Sciatic nerve (tissue), 2 donors: ENCODE measurements at places on chromosomes 3 and 15. TPM values are rescaled to one million over a fixed set of nuclear protein-coding genes. Genes with fewer than 3 reads are reported as not detected.

The FANCD2OS gene
- not detected for total RNA-seq

The KPNA1 gene
- 68.7 TPM for total RNA-seq

The PAQR9 gene
- 0.13 TPM for total RNA-seq

The LRRC34 gene
- 4.7 TPM for total RNA-seq

The GOLGA8O gene
- 9.9 TPM for total RNA-seq

The LMLN gene
- 12.2 TPM for total RNA-seq

The ROBO1 gene
- 31.7 TPM for total RNA-seq

The CYP8B1 gene
- total RNA-seq = not detected

The WDR49 gene
- 1.3 TPM for total RNA-seq

The PP2D1 gene
- not detected for total RNA-seq

The GATA2 gene
- 23.5 TPM for total RNA-seq

The TNIK gene
- 9.5 TPM for total RNA-seq

The EPHA3 gene
- total RNA-seq = 12.6 TPM

The CCR9 gene
- 0.31 TPM for total RNA-seq

DNA sequence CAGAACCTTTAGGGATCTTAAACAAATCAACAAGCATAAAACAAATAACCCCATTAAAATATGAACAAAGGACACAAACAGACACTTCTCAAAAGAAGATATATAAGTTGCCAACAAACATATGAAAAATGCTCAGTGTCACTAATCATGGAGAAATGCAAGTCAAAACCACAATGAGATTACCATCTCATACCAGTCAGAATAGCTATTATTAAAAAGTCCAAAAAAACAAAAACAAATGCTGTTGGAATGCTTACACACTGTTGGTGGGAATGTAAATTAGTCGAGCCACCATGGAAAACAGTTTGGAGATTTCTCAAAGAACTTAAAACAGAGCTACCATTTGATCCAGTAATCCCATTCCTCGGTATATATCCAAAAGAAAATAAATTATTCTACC, 423.6 kb downstream of the OTOL1 start:
- no peak for DNase-seq

- no peak for DNase-seq
Observed at GRCh38 chr15:77630056-77630455, 2.7 kb downstream of the LINGO1 start.

DNA sequence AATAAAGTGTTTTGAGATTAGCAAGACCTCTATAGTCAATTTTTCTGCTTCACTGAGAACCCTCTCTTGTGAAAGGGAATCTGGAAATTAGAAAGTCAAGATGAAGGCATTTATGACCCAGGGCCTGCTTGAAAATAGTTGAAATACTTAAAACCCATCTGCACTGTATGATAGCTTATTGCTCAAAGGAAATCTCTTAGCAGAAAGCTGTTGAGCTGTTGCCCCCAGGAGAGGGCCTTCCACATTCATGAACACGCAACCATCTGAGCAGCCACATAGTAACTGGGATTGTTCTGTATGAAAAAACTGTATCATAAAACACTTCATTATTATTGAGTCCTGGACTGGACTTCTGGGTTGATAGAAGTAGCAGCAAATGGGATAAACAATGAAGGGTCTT, 106.4 kb upstream of the PTX3 start:
- DNase-seq = no peak

GRCh38 chr3:102092617-102093466, 243.5 kb downstream of the NFKBIZ start:
- DNase-seq = no peak

- DNase-seq = no peak
Observed at GRCh38 chr15:45307230-45307924, 55.3 kb downstream of the SLC28A2 start.

DNA sequence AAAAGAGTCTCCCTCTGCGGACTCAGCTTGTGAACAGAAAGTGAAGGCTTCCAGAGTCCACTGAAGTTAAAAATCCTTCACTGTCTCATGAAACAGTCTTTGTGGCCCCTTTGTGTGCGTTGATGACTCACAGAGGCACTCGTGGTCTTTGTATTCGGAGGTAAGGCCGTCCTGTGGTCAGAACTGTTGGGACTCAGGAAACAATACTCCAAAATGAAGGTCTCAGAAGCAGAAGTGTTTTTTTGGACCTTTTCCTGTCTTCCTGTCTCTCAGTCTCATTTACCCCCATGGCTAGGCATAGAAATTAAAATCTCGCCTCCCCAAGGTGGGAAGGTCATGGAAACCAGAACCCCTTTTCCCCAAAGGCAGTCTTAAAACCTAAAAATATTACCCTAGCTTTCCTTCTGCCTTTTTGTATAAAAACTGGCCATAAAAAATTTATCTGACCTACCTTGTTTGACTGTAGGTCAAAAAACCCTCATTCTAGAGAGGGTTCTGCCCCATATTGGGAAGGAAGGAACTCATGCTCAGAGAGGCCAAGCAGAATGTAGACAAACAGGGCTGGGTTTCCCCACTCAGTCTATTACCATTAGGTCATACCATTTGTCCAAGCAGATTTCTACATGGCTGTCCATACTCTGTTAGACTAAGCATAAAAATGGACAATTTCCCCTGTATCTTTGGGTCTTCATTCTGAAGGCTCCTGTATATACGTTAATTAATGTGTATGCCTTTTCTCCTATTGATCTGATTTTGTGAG, 19.1 kb upstream of the EPB42 start:
- no peak for DNase-seq

DNA sequence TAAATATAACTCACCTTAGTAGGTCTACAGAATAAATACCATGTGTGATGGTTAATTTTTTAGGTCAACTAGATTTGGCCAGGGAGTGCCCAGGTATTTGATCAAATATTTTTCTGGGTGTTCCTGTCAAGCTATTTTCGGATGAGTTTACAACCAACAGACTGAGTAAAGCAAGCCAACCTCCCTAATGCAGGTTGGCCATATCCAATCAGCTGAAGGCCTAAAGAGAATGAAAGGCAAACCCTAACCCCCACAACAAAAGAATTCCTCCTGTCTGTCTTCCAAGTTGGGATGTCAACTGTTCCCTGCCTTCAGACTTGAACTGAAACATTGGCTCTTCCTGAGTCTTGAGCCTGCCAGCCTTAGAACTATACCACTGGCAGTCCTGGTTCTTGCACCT, 28.6 kb downstream of the TASOR start:
- no peak for DNase-seq

DNA sequence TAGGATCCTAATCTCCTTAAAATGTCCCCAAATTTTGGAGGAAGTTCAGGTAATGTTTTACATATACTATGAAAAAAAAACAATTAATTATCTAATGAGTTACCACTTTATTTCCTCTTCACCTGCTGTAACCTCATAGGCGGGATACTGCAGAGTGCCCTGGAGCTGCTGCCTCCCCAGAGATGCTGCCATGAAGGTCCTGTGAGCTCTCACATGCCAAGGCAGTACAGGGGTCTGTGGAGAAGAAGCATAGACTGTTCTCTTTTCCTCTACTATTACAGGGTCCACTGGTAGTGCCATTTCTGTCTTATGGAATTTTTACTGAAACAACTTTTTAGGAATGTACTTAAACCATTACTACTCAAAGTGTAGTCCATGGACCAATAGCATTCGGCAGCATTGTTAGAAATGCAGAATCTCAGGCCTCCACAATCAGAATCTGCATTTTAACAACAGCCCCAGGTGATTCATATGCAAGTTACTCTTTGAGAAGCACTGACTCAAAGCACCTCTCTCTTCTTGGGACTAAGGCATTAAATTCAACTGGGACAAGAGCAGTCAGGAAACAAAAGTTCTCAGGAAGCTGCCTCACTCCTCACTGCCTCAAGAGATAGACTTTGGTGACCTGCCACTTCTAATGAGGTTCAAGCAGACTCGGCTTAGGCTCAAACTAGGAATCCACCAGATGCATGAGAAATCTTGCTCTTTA, 30.3 kb upstream of the CPOX start:
- DNase-seq = no peak

DNA sequence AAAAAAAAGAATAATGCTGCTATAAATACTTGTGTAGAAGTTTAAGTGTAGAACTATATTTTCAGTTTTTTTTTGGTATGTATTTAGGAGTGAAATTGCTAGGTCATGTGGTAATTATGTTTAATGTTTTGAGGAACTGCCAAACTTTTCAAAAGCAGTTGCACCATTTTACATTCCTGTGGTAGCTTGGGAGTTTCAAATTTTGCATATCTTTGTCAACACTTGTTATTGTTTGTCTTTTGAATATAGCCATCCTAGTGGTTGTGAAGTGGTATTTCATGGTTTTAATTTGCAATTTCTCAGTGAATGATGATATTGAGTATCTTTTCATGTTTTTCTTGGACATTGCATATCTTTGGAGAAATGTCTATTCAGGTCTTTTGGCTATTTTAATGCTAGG, 30.4 kb downstream of the SKIL start:
- DNase-seq = no peak

GRCh38 chr3:144586382-144586781, 614.8 kb downstream of the DIPK2A start:
- no peak for DNase-seq

DNA sequence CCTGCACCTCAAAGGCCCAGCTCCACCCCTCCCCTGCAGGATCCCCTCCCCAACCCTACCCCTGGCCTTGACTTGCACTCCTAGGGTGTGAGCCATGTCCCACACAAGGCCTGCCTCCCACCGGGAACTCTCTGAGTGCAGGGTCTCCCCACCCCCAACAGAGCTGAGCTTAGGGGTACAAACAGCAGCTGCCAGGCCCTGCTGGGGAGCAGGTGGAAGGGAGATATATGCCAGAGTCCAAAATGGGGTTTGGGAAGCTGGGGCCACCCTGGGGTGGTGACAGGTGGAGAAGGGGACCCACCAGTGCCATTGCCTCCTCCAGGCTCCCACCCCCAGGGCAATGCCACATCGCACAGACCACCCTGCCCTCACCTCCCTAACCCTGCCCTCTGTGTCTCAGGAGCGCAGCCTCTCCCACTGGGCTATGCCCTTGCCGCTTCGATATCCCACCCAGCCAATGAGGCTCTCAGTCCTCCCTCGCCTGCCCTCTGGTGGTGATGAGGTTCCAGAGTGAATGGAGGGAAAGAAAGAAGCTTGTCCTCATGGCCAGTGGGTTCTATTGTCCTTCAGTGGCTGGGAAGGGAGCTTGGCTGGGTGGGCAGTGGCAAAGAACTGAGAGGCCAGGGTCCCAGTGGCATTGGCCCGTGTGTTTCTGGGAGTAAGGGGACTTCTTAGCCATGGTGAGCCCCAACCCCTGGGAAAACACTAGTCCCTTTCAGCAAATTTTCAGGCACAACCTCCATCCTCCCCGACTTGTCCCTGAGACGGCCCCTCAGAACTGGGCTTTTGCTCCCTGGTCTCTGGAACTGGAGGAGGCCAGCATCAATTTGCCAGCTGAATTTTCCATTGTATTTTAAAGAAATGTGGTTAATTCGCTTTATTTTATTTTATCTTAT, 46.8 kb downstream of the CYP11A1 start:
- DNase-seq = peak; percentile 86

DNA sequence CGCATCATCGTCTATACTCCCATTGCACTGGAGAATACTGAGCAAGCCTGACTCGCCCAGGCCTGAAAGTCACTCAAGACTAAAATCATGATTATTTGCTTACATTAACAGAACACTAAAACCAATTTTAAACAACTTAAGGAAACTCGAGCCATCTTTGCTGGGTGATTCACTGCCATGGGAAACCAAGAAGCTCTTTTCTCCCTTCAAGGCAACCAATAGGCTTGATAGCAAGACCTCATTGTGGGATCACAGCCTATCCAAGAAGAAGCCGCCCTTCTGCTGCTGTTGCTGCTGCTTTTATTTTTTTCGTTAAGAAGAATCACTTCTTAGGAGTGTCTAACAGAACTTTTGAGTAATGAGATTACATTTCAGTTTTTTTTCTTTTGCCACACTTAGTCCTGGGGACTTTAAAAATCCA, 479.4 kb downstream of the FOXP1 start:
- DNase-seq = no peak

GRCh38 chr3:32240159-32240545, 1.7 kb downstream of the CMTM8 start:
- no peak for DNase-seq

DNA sequence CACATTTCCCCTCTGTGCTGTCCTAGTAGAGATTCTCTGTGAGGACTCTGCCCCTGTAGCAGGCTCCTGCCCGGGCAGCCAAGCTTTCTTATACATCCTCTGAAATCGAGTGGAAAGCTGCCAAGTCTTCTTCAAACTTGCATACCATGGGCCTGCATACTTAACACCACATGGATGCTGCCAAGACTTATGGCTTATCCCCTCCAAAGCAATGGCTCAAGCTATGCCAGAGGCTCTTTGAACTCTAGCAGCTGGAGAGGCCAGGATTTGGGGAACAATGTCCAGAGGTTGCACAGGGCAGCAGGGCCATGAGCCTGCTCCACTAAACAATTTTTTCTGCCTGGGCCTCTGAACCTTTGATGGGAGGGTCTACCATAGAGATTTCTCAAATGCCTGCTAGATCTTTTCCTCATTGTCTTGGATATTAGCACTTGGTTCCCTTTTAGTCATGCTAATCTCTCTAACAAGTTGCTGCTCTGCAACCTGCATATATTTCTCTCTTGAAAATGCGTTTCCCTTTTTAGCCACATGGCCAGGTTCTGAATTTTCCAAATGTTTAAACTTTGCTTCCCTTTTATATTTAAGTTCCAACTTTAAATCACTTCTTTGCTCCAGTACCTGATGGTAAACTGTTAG, 6.1 kb upstream of the PLSCR4 start:
- DNase-seq = no peak

GRCh38 chr3:52248165-52248541, 2.6 kb downstream of the PPM1M start:
- no peak for DNase-seq

- no peak for DNase-seq
Observed at GRCh38 chr15:56184516-56184915, 59.2 kb downstream of the RFX7 start.

DNA sequence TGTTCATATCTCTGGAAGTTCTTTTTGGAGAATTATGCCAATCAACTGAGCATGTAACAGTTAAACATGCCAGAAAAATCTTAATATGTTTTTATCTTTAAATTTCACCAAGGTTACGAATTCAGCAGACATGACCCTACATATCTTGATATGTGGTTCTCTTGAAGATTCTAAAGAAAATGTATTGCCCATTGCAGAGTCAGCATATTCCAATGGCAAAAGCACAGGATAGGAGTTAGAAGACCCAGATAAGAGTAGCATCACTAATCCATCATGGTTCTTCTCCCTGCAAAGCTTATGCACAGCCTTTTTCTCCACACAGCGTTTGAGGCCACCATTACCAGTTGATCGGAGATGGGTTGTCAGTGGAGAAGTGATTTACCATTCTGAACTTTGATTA, 402.8 kb downstream of the EPHB1 start:
- no peak for DNase-seq

DNA sequence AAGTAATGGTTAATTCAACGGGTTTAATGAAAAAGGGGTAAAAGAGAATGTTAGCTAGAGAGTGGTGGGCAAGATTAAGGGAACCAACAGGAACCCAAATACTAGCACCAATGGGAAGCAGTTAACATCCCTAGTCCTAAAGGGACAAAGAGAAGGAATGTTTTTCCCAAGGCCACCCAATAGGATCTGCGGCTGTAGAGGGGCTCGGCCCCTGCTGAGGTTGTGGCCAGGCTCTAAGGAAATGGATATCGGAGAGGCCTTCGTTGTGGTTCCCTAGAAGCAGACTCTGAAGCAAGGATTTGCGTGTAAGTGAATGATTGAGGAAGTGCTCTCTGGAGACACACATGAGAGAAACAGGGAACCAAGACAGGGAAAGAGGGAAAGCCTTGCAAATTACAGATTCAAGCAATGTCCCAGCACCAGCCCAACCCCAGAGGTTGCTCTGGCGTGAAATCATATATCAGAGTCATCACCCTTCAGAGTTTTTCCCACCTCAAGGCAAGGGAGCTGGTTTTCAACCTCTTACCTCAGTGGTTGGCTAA, 83.6 kb upstream of the TNIK start:
- no peak for DNase-seq

GRCh38 chr3:172698631-172699030, 12.2 kb downstream of the NCEH1 start:
- DNase-seq = no peak
